ENCODE measurements at places on chromosomes 3 and 15.

DNA sequence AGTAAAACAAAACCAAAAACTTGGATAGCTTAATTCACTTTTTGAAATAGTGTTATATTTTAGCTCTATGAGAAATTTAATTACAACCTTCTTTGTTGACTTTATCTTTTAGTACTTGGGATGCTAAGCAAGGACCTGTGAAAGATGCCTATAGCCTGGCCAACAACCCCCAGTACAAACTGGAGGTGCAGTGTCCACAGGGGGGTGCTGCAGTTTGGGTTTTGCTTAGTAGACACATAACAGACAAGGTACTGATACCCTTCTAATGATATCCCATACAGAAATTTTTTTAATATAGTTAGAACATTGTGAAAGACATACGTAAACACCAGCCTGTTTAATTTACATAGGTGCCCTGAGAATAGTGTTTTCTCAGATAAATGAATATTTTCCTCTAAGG, 35.3 kb downstream of the CAPN7 start:
- no peak for DNase-seq

GRCh38 chr3:195450731-195451229, 8.0 kb upstream of the ACAP2 start:
- peak; percentile 36 for DNase-seq

DNA sequence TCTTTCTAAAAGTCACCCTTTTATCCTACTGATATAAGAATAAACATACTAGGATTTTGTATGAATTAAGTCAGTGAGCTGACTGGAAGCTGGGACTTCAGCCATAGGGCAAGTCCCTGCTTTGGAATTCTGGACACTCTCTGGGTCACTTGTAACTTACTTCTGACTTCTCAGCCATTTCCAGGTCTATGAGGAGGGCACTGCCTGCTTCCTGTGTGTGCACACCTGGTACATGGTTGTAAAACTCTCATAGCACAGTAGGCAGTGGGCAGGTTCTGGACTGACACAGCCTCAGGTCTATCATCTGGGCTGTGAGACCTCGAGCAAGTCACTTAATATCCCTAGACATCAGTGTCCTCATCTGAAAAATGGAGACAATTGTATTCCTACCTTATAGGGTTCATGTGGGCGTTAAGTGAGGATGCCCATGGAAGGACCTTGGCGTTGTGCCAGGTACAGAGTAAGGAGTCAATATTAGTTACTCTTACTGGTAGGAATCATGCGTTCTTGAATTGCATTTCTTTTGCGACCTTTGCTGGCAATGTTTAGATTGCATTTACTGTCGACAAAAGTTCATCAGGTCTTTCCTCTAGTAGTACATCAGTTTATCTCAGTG, 27.5 kb upstream of the TGM5 start:
- DNase-seq = no peak

DNA sequence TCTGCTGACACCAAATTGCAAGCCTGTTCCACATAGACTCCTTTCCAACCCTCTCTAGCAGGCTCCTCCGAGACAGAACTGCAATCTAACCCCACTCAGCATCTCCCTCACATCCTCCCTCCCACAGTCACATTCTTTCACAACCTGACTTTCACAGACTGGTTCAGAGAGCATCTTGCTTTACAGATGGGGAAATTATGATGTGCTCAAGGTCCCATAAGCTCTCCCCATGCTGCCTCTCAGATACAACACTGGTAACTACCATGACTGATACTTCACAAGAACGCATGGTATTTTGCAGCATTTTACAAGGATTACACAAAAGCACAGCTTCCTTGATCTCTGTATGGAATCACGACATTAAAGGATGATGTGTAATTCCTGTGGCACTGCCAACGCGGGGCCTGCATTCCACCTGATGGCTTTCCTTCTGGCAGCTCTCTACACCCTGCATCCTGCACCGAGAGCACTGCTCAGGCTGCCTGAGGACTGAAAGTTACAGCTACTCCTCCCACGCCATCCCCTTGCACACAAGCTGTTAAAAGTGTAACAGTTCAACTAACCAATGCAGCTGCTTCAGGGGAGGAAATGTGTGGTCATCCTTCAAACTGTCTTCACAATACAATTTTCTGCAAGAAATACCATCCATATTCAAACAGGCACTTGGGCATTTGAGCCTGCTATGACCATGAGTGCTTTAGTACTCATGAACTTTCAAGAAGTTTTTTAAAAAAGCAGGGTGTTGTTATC, 27.6 kb downstream of the TBC1D2B start:
- DNase-seq = no peak

- peak; percentile 47 for DNase-seq
Observed at GRCh38 chr3:142857056-142857455, 31.8 kb downstream of the PCOLCE2 start.

DNA sequence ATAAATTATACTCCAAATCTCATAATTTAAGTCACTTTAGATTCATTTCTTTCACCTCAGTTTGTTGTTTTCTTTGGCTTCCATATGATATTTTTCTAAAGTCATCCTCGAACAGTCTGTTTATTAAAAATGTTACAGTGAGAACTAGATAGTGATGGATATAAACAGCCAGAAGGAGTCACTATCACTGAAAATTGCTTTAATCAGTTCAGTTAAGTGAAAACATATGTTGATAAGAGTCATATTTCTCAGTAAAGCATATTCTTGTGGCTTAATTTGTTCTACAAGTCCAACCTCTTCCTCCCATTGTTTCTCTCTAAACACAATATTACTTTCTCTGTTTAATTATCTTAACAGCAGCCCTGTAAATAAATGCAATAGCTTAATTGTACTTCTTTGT, 427.5 kb upstream of the ALCAM start:
- DNase-seq = no peak

- DNase-seq = no peak
Observed at GRCh38 chr15:65209701-65210643, 1.3 kb downstream of the CILP start.

- no peak for DNase-seq
Observed at GRCh38 chr3:183484431-183485075, 56.1 kb upstream of the MCF2L2 start.

DNA sequence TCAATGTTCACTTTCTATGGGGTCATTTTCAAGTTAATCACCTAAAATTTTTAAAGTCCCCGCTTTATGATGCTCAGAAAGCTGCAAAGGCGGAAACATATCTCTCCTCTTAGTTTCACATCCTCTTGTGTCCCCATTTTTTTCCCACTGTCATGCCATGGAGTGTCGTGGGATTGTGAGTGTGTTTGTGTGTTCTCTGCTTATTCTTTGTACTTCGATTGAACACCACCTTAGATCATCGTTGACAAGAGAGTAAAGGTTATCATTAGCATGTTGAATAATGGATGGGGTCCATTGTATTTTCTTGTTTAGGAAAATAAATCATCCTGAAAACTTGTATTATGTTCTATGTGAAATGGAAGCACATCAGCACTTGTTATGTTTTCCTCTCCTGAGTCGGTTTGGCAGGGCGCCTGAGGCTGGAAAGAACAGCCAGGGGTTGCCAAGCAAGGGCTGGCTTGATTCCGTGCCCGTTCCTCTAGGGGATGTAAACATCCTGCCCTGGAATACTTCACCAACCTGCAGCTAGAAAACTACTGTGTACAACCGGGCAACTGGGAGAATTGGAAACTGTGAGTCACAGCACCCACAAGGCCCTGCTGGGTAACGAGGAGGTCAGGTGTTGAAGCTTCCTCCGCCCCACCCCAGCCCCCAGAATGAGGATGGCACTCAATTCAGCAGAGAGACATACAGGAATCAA, 67.2 kb downstream of the EIF4E3 start:
- peak; percentile 68 for DNase-seq

DNA sequence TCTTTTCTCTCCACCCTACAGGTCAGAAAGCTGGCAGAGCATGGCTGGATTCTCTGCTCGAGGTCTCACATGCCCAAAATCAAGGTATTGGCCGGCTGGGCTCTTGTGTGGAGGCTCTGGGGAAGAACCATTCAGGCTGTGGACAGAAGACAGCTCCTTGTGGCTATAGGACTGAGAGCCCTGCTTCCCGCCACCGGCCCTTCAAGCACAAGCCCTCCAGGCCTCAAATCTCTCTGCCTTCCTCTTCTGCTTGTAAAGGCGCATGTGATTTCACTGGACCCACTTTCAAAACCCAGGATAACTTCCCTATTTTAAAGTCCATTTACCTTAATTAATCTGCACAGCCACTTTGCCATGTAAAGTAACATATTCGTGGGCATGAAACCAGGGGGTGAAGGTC, 36.2 kb upstream of the MGLL start:
- DNase-seq = no peak
